ENCODE measurements at places on chromosomes 6 and 20. TPM values are rescaled to one million over a fixed set of nuclear protein-coding genes. Genes with fewer than 3 reads are reported as not detected.

GGTLC1 gene
- total RNA-seq: not detected

CYP39A1 gene
- 0.15 TPM for total RNA-seq

CASS4 gene
- total RNA-seq: not detected

ERVFRD-1 gene
- not detected for total RNA-seq

TMEM217 gene
- 4.3 TPM for total RNA-seq

ZSCAN16 gene
- total RNA-seq: 10.7 TPM

TULP1 gene
- not detected for total RNA-seq

CNKSR3 gene
- 2.9 TPM for total RNA-seq

DEFB124 gene
- total RNA-seq: not detected

UNC5CL gene
- total RNA-seq: under 0.01 TPM

SLC44A4 gene
- 0.32 TPM for total RNA-seq

SLC35F1 gene
- total RNA-seq: under 0.01 TPM

REM1 gene
- not detected for total RNA-seq

SYNJ2 gene
- total RNA-seq: 70.4 TPM

SPATS1 gene
- not detected for total RNA-seq

ESR1 gene
- total RNA-seq: not detected

HAO1 gene
- total RNA-seq: not detected

VWA7 gene
- total RNA-seq: not detected

EPPIN gene
- not detected for total RNA-seq

TCF21 gene
- 0.15 TPM for total RNA-seq

NKAIN2 gene
- not detected for total RNA-seq

HCRTR2 gene
- total RNA-seq: not detected

SRSF12 gene
- total RNA-seq: not detected

FBXO9 gene
- total RNA-seq: 16.9 TPM

HACE1 gene
- total RNA-seq: 17.5 TPM

MEP1A gene
- not detected for total RNA-seq

ANGPT4 gene
- not detected for total RNA-seq

JPH2 gene
- under 0.01 TPM for total RNA-seq

ZC3H12D gene
- total RNA-seq: not detected

TPMT gene
- total RNA-seq: 11.0 TPM

CRISP2 gene
- total RNA-seq: not detected

TTI1 gene
- 21.4 TPM for total RNA-seq

OR12D1 gene
- total RNA-seq: not detected

TAGAP gene
- total RNA-seq: not detected

SCRT2 gene
- not detected for total RNA-seq

CRISP3 gene
- not detected for total RNA-seq

ELOVL2 gene
- not detected for total RNA-seq

SNAP25 gene
- 0.15 TPM for total RNA-seq

ARFGEF3 gene
- total RNA-seq: 3.5 TPM

HLA-DPA1 gene
- total RNA-seq: 0.65 TPM

CCM2L gene
- total RNA-seq: 9.1 TPM

FAM83C gene
- not detected for total RNA-seq

FAM135A gene
- total RNA-seq: 21.7 TPM

FOXC1 gene
- 5.2 TPM for total RNA-seq

WFDC12 gene
- not detected for total RNA-seq

PGC gene
- total RNA-seq: not detected
